ENCODE measurements at places on chromosomes 1 and 21.

DNA sequence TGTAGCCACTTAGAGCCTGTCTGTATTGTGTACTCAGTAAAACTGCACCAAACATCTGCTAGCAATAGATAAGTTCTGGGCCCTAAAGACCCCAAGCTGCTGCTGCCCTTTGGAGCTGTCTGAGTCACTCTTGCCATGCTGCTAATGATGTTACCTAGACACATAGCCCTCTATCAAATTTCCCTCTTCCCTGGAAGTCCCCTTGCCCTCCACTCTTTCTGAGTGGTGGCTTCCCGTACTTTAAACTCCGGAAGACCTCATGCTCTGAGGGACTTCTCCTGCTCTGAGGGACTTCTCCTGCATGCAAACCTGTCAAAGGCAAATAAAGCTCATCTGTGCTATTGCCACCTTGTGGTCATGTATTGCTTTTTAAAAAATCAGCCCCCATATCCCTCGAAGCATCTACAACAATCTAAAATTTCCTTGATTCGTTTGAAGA, 34.0 kb downstream of the FH start:
- DNase-seq = peak; percentile 44

- DNase-seq = peak; percentile 36
These were observed 4.1 kb downstream of the AXDND1 start for GRCh38 chr1:179369751-179370341.

GRCh38 chr1:213050745-213051126, 305 bp upstream of the RPS6KC1 start:
- DNase-seq = no peak

- no peak for DNase-seq
These were observed 58.5 kb upstream of the CNTN2 start for GRCh38 chr1:204984499-204984898.

Measured in SHP77 treated with DMSO at 0.1 percent for 48 hours (cell line).